Activated CD4-positive, CD25-positive, alpha-beta regulatory T cell (primary cell): ENCODE measurements at places on chromosomes 7 and 10.

GRCh38 chr7:149729586-149729982, 43.8 kb downstream of the ZNF467 start:
- DNase-seq, result no peak

GRCh38 chr10:79468841-79469585, 23.6 kb upstream of the ZCCHC24 start:
- no peak for DNase-seq

DNA sequence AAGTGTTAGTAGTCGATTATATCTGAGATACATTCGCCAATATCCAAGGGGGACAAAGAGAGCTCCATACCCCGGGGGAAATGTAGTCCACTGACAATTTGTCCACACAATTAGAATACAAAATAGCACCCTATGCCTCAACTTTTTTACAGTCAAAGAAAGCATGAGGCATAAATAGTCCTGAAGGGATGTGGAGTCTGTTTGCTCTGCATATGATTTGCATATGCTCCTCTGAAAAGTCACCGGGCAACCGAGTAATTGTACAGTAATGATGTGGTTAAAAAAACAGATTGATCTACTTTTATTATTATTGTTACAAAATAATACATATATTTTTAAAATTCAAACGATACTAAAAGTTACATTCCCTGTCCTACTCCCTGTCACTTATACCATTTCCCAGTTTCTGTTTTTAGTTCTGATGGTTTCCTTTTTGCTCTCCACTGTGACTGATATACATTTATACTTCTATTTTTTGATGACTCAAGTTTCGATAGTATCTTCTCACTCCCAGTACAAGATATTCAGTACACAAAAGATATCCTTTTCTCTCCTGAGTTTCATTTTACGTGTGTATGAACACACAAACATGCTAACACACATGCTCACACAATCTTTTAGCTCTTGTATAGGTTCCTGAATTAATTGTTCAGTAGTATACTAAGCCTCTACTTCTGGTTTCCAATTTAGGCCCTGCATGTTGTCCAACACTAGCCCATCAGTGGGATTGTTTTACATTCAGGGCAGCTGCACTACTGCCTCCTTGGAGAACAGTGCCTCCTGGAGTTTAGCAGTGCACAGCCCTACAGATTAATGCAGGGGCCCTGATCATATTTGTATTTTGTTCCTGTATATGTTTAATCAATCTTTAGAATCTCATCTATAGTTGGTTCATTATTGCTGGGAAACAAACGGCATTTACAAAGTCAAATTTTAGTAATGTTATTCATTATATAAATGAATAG, 130.9 kb downstream of the TES start:
- no peak for DNase-seq

GRCh38 chr7:422191-422885, 97.3 kb downstream of the PDGFA start:
- no peak for DNase-seq

DNA sequence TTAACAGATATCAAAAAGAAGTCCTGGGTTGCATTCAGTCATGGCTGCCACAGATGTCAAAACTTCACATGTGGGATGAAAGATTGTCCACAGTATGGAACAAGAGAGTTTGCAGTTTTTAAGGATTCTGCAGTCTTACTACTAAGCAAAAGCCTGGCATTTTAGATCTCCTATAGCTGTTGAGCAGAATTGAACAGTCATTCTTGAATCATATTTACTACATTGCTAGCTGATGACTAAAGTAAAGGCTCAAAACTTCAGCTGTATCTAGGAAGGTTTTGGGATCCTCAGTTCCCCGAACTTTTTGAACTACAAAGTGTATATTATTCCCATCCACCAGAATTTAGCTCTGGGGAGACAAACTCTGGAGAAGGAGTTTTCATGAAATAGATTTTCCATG, 31.0 kb downstream of the BET1 start:
- DNase-seq, result no peak

GRCh38 chr10:131669838-131670237, 231.0 kb upstream of the PPP2R2D start:
- DNase-seq, result no peak

- no peak for DNase-seq
Observed at GRCh38 chr7:69162931-69163670, 435.2 kb upstream of the AUTS2 start.

GRCh38 chr7:88109612-88110011, 110.2 kb downstream of the SRI start:
- no peak for DNase-seq

GRCh38 chr10:74683621-74684364, 142.6 kb upstream of the KAT6B start:
- no peak for DNase-seq

DNA sequence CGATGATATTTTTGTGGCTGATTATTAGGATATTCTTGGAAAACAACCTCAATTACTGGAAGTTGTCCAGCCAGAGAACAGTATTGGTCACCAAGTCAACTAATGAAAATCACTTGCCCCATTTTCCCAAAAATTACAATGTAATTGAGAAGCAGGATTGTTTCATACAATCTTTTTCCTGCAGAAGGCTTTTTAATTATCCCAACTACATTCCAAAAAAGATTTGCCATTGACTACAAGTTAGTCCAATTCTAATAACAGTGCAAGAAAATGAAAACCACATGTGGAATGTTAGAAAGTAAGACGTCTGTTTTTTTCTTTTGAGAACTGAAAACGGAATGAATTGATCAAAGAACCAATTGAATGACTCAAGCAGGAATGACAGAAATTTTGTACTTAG, 1195.8 kb downstream of the SORCS1 start:
- DNase-seq, result no peak

- DNase-seq, result no peak
Observed at GRCh38 chr10:70587045-70587658, 15.4 kb downstream of the PRF1 start.

DNA sequence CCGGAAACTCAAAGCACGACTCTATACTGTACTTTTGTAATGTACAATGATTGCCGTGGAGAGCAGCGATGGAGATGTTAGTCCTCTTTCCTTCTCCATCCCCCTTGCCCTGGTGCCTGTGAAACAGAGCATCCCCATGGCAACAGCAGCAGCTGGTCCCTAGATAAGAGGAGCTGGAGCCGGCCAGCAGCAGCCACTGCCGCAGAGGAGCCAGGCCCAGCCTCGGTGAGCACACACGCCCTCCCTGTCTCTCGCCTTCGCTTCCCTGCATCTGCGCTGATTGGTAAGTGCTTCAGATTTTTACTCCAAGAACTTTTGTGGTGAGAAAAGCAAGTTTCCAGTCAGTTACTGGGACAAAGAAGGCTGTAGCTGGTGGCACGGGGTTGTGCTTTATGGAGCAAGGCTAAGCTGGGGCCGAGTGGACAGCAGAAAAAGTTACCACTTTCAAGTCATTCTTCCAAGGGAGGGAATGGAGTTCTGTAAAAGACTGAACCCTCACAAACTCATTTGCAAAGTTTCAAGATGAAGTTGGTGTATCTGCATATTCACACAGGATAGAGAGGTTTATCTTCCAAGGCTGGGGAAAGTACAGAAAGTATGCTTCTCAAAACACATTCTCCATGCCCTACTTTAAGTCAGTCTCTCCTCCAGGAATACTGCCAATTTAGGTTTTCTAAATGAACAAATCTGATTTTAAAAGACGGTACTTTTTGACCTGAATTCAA, at the start of gene PPP1R17:
Gene PPP1R17 (plus strand): TSS at position 192 of the 725 bp plus-strand sequence. CDS start 5,227 bp downstream, outside the sequence.
- DNase-seq, result no peak

DNA sequence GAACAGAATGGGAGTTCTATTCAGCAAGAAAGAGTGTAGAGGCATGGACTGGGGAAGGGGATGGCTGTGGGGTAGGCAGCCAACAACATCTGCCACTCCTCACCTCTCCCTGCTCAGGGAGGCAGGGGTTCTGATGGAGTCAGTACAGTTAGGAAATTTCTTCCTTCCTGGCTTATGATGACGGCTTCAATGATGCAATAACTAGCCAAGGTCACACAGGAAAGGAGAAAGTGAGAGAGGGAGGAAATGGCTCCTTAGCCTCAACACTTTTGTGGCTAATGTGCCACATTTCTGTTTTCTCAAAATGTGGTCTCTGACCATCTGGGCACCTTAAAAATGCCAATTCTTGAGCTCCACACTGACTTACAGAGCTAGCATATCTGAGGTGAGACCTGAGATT, 79.3 kb upstream of the PDZD8 start:
- no peak for DNase-seq

DNA sequence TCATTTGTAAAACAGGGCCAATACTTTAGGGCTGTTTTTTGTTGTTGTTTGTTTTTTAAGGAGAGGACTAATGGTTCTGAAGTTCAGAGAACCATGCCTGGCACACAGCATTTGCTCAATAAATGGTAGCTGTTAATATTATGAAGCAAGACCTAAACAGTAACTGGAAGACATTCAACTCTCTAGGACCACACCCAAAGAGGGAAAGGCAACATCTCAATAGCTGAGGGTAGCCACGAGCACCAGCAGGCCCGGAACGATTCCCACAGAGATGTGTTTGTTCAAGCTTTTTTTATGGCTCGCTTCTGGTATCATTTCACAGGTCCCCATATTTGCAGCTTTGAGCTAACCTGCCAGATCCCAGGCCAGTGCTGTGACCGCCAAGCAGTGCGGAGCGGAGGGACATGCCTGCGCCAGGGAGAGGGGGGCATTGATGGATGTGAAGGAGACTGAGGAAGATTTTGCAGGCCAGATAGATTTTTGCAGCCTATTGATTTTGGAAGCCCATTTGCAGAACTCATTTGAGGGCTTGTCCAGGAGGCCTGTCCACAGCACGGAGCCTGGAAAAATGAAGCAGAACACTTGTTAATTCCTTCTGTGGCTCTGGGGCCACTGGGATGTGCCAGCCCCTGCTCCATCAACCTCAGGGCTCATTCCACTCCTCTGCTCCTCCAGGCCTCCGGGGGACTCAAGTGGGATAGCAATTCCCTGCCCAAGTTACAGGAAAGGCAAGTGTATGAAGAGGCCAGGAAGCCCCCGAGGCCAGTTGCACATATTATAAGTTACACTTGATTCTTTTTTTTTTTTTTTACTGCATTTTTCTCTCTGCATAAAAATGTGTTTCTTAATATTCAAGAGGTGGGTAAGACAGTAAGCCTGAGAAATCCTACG, 57.3 kb upstream of the FGFR2 start:
- DNase-seq, result no peak

DNA sequence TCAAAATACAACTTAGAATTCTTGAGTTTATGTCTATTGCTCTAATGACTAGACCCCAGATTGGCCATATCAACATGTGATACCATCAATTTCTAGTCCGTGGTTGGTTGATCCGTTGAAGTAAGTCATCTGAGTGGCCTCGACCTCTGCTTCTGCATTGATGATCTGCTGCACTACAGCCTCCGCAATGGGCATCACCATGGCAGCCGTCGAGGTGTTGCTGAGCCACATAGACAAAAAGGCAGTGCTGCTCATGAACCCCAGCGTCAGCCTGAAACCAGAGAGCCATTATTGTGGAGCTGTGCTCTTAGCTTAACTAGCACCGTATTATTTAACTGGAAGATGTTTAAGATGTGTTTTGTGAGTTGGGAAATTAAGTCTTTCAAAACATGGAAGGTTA, 30.7 kb downstream of the SLC13A1 start:
- no peak for DNase-seq

DNA sequence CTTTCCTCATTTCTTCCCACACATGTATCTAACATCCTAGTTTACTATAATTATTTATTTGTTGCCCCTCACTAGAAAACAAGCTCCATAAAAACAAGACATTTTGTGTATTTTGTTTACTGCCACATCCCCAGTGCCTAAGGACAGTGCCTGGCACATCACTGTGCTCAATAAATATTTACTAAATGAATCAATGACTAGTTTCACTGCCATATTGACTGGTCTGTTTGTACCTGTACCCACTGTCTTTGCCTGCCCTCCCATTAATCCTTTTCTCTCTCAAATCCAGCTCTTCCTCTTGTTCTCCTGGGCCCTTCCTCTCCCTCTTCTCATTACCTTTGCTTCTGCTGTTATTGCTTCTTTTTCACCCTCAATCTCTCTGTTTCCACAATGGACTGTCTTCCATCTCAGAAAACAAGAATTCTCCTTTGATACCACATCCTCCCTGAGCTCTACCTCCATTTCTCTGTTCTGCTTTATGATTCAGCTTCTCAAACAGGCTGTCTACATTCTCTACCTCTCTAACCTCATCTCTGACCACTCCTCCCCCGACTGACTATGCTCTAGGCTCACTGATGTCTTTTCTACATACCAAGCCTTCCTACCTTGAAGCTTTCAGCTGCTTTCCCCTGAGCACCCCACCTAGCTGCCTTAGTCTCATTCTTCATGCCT, 8.3 kb upstream of the FAM133B start:
- no peak for DNase-seq

- DNase-seq, result no peak
Observed at GRCh38 chr7:157056957-157057902, 46.8 kb upstream of the MNX1 start.

DNA sequence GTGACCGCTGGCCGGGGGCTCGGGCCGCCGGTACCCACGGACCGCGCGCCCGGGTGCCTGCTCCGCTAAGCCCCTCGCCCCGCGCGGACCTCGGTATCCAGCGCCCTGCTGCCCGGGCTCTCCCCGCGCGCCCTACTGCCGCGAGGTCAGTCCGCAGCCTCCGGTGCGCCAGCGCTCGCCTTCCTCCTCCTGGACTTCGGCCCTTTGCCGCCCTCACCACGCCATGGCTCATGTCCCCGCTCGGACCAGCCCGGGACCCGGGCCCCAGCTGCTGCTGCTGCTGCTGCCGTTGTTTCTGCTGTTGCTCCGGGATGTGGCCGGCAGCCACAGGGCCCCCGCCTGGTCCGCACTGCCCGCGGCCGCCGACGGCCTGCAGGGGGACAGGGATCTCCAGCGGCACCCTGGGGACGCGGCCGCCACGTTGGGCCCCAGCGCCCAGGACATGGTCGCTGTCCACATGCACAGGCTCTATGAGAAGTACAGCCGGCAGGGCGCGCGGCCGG, 483 bp downstream of the GDF10 start:
- DNase-seq, result no peak

- DNase-seq, result no peak
Observed at GRCh38 chr7:116176226-116176625, 34.1 kb upstream of the TES start.

DNA sequence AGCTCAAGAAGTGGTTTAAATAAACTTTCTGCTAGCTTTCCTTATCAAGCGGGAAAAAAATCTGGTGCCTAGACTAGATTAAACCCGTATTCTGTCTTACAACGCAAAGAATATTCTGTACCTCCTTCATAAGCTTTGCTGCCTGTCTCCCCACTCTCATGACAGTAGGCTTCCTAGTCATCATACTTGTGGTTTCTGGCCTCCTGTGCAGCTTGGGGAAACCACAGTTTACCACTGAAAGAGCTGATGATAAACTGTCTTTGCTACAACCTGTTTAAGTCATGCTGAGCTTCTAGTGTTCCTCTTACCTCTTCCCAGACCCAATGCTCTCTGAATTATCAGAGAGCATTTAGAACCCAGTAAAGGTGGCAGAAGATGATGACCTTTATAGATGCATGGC, 55.0 kb downstream of the PODXL start:
- DNase-seq, result no peak
